ENCODE measurements at places on chromosomes 6 and 20.

DNA sequence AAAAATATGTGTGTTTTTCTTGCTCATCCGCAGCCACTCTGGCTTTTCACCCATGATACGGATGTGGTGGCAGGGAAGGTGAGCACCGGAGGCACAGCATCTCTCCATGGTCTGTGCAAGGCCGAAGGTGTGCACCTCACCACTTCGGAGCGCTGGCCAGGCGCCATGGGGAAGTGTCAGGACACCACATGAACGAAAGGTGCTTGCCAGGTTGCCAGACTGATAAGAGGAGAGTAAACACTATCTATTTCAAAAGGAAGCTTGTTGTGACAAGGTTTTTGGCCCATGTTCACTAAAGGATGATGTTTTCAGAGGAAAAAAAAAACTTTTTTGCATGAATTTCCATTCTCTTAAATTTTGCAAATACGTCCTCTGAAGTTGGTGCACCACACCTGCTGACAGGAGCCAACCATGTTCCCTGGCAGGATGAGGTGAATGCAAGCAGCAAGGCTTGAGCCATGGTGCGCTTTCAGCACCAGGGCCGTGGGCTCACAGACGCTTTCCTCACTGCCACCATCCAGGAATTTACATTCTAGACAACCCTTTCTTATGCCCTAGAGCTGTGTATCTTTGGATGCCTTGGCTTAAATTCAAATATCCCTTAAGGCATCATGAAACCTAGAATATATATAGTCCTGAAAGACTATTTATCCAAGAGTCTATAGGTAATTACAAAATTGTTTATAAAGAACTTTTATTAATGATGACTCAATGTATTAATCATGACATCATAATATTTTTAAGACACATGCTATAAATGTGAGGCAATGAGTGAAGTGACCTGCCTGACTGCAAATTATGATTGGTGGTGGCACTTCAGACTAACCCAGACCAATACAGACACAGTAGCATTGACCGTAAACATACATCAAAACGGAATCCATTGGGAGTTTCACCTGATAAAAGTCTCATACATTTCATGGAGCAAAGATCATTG, 234.5 kb downstream of the TFAP2A start:
- no peak for DNase-seq

GRCh38 chr6:4756247-4756646, 20.0 kb upstream of the CDYL start:
- no peak for DNase-seq

GRCh38 chr6:112362027-112362795, 15.1 kb downstream of the RFPL4B start:
- no peak for DNase-seq

GRCh38 chr6:109059571-109060021, 35.0 kb downstream of the SESN1 start:
- DNase-seq = no peak

- DNase-seq = no peak
Measured at GRCh38 chr20:33602826-33603590, 59.1 kb upstream of the C20orf144 start.

DNA sequence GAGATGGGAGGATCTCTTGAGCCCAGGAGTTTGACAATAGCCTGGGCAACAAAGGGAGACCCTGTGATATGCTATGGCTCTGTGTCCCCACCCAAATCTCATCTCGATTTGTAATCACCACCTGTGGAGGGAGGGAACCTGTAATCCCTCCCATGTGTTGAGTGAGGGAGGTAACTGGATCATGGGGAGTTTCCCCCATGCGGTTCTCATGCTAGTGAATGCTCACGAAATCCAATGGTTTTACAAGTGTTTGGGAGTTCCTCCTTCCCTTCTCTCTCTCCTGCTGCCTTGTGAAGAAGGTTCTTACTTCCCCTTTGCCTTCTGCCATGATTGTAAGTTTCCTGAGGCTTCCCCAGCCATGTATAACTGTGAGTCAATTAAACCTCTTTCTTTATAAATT, 3.4 kb downstream of the NUDT3 start:
- DNase-seq = no peak

DNA sequence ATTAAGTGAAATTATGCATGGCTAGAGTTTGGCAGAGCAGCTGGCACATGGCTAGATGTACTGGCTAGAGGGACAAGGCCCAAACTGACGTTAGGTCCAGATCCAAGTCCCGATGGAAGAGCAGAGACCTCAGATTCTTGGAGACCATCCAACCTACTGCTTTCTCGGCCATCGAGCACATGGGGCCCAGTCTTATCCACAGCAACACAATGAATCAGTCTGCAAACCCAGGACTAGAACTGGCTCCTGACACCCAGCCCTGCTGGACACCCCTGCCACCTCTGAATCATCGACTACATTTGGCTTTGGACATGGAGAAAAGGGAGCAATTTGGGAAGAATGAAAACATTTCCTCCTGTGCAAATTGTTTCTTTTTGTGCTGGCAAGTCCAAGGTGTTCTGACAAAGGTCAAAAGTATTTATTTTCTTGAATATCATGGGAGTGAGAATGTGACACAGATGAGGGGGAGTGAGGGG, 23.9 kb upstream of the YWHAB start:
- DNase-seq = peak; percentile 14

GRCh38 chr6:133286765-133287164, 45.6 kb downstream of the EYA4 start:
- DNase-seq = no peak

DNA sequence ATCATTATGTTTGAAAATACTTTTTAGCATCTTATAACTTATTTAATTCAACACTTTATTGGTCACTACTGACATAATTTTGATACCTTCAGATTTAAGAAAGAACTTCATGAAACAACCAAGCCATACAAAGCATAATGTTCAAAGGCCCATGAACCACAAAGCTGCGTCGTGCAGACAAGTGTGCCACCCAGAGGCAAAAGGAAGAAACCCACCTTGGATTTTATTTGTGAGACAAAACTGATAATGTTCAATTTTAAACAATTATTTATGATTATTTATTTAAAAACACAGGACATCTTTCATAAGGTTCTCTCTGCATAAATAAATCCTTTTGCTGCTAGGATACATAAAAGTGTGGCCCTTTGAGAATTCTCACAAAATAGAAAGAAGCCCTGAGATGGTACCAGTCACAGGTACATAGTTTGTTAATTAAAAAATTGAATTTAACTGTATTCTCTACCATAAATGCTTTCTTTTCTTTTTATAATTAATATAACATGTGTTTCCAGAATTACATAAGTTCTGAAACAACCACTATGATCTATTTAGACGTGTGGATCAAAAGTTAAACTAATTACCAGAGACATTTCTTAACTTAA, 143.7 kb downstream of the RALGAPA2 start:
- peak; percentile 10 for DNase-seq

GRCh38 chr20:12808006-12808567, 200.7 kb upstream of the SPTLC3 start:
- no peak for DNase-seq

GRCh38 chr6:132780770-132781371, 17.6 kb downstream of the SLC18B1 start:
- peak; percentile 17 for DNase-seq

- DNase-seq = no peak
Measured at GRCh38 chr20:23022849-23023248, 12.3 kb upstream of the SSTR4 start.

DNA sequence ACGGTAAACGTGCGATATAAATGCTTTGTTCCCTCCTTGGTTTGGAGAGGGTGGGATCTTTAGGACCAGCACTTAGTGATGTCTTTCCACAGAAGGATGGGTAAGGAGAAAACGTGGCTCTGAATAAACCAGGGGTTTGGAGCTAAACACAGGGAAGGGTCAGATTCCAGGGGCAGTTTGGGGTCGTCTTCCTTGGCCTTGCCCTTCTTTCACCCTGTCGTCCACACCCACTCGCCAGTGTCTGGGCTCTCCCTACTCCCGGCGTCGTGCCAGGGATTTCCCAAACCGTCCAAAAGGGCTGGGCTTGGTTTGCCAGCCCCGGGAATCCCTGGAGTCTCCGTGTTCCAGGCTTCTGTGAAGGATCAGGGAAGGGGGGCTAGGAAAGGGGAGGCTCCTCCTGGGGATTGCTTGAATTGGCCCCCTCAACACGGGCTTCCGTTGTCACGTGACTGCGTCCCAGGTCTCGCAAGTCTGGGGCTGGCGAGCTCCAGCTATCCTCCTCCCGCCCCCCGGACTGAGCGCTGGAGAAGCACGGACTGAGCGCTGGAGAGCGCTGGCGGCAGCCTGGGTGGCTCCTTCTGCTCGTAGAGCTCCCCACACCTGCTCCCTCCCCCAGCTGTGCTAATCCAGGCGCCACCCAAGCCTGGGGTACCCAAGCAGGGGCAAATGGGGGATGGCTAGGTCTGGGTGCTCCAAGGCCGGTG, 9.4 kb upstream of the ARMC12 start:
- DNase-seq = no peak

- DNase-seq = no peak
Measured at GRCh38 chr6:137777687-137778075, 89.4 kb upstream of the TNFAIP3 start.

DNA sequence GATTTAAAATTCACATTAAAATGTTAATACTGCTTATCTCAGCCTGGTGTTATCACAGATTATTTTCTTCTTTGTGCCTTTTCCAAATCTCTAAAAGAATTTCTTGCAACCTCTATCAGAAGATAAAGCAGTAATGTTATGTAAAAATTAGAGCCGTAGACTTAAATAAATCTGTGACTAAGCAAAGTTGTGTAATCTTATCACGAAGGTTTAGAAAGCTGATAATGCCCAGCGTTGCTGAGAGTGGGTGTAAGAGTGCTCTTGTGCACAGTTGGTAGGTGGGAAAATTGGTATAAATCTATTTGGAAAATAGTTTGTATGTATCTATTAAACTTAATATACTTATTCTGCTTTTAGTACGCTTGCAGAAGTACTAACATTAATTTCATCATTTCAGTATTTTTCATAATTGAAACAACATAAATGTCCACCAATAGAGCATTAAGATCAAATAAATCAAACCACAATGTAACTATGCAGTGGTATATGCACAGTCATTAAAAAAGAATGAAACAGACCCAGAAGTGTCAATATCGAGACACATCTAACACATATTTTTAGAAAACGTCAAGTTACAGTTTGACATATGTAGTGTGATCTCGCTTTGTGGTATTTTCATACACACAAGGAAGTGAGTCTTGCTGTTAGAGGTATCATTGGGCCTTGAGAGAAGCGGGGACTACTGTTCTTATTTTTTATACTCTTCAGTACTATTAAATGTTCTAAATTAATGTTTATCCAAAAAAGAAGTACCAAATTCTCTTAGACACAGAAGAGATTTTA, 54.4 kb upstream of the PBOV1 start:
- DNase-seq = no peak

DNA sequence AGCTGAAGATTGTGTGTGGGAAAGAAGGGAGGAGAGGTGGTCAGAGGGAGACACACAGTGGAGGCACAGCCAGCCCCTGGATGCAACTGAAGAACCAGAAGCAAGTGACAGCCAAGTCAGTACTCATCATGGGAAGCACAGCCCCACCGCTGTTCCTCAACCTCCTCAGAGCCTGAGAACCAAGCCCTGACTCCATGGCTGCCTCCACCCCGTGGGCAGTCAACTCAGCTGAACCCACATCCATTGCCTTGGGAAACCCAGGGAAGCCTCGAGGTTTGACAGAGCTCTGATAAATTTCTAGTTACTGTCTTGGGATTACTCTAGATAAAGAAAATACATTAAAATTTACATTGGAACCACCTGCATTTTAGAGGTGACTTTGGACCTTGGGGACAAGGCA, 29.6 kb downstream of the ALDH5A1 start:
- DNase-seq = no peak

GRCh38 chr6:138752017-138752416, 21.6 kb upstream of the CCDC28A start:
- DNase-seq = no peak

DNA sequence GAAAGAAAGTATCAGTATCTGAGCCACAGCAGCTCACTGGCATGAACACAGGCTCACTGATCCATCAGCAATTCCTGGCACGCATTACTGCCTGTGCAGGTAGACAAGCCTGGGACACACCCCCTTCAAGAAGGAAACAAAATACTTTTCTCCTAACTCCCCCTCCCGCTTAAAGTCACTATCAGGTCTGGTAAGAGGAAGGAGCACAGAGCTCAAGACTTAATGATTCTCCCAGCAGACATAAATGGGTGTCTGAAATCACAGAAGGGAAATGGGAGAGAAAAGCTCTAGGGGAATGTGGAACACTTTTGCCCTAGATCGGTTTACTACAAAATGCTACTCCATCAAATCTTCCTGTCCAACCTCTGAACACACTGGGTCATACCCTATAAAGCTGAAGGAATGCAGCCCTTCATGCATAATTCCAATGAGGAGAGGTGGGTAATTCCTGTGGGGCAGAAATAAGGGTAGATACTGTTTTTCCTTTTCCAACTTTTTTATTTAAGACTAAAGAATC, at the start of gene ADGRF1:
Gene ADGRF1 (minus strand): TSS at position 58 of the 517 bp plus-strand sequence. CDS start 13,271 bp downstream, outside the sequence.
- DNase-seq = no peak

GRCh38 chr6:2935566-2936291, 32.6 kb upstream of the SERPINB9 start:
- DNase-seq = no peak

DNA sequence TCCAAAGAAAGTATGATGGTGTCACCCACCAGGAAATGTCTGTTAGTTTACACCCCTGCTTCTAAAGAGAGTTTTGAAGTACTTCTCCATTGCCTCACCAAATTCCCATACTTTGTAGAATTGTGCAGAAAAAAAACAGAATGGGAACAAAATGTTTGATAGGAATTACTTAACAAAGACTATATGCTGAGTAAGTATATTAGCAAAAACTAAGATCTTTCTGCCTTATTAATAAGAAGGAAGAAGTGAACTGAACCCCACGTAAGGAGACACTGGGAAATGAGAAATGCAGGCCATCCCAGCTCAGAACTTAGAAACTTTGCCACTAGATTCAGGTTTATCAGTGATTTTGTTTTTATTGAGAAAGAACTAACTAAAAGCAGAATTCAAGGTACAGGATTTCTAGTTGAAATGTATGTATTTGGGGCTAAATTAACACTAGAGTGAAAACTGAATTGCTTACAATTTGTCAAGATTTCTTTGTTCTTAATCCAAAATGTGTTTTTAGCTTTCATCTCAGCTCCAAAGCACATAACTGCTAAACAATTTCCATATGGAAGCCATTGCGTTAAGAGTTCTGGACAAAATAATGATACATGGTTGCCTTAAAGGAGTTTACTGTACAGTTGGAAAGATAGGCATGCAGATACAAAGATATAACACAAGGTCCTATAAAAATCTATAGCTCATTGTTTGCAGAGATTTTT, 102.7 kb upstream of the BMP5 start:
- no peak for DNase-seq

GRCh38 chr6:137342607-137343190, 123.5 kb upstream of the IFNGR1 start:
- DNase-seq = no peak

DNA sequence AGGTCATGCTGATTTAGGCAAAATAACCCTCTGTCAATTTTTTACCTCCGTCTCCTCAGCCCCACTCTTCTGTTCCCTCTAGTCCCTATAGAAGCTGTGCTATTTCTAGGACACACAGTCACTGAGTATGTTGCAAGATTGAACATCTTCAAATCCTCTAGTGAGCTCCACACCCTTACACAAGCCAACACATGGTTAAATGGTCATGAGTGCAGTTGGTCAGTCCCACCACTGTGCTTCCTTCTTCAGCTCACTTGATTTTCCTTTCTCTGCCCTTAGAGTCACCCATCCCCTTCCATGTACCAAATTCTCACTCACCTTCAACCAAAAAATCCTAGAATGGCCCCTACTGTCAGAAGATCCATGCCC, 48.2 kb upstream of the F13A1 start:
- DNase-seq = no peak

GRCh38 chr20:19501476-19502115, 256.5 kb upstream of the RIN2 start:
- no peak for DNase-seq

GRCh38 chr6:161736326-161736725, 462.5 kb upstream of the AGPAT4 start:
- DNase-seq = no peak

GRCh38 chr20:20413810-20414281, 45.9 kb downstream of the INSM1 start:
- no peak for DNase-seq
